ENCODE measurements at places on chromosomes 1 and 21.

DNA sequence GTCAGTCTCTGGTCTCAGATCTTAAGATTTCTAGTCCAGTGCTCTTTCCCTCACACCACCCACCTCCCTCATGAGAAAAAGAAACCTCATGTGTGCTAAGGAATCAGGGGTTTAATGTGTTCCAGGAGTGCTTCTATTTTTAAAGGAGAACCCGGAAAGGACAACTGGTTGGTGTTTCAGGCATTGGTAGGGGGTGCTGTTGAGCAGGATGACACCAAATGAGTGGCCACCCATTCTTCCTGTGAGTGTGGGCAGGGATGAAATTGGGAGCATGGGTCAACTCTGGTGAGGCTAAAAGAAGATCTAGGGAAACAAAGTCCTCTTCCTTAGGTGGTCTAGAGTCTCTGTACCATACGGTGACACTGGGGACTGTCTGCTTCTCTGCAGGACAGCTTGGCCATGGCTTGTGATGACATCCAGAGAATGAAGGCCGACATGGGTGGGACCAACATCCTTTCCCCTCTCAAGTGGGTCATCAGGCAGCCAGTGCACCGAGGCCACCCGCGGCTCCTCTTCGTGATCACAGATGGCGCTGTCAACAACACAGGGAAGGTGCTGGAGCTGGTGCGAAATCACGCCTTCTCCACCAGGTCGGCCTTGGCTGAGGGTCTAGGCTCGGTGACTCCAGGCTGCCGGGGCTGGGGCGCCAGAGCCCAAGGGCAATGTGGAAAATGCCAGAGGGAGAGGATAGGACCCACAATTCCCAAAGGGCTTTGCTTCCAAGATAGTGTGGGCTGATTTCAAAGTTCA is 39.3 kb downstream of the VWA5B1 start:
- DNase-seq = no peak

DNA sequence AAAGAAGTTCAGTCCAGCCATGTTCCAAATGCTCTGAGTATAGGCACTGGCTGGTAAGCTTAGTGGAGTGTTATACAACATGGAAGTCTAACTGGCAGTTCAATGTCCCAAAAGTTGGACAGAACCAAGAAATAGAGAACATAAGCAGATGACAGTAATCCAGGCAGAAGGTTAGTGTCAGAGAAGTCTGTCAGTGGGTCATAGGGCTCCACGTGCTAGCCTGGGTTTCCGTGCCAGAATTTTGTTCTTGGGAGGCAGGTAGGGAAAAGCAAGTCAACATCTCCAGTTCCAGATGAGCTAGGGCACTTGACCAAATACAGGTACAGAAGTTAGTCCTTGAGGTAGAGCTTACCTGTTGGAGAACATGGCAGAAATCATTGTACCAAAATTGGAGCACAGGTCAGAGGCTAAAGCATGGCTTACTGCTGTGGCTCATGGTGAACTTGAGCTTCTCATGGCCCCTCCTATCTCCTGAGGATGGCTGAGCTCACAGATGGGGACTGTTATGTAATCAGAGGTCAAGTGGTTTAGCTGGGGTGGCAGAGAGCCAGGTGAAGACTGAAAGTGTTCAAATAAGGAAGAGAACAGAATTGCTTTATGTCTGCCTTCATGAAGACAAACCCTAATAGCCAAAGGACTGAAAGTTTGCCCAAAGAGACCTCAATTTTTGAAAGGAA is 170.8 kb downstream of the NFIA start:
- DNase-seq = no peak

DNA sequence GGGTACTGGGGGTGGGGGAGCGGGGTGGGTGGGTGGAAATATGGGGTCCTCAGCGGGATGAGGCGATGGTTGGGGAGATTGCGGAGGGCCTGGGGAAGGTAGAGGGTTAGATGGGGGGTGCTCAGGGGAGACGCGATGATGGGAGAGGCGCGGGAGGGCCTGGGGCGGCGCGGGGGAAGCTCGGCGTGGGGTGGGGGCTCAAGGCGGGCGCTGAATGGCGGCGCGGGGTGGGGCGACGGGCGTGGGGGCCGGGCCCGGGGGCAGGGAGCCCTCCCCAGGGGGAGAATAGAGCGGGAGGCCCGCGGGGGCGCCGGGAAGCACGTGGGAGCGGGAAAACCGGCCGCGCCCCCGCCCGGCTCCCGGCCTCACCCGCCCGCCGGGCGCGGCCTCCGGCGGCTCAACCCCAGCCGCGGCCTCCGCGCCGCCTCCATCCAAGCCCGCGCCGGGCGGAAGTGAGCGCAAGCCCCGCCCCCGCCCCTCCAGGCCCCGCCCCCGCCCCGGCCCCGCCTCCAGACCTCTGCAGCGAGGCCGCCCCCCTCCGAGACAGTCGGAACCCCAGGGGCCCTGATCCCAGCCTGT is at the start of gene FAAP20:
Gene FAAP20 (minus strand): TSS at position 454 of the 579 bp plus-strand sequence. CDS start 23 bp downstream, at position 431.
- DNase-seq = no peak

DNA sequence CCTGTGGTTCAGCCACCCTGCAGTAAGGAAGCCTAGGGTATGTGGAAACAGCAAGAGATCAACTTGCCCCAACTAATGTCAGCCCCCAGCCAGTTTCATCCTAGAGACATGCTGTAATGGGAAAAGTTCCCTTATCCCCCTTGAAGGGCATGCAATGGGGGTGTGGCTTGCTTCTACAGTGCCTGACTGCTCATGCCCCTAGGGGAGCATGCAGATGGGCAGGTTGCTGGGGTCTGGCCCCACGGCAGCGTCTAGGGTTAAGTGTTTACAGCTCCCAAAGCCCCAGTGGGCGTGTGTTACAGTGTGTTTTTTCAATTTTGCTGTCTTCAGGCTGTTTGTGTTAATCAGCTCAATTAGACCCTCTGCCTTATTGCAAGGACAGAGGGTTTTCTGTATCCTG is 1105.9 kb downstream of the AMY1C start:
- peak; percentile 8 for DNase-seq

GRCh38 chr1:164803366-164803765 is 244.4 kb downstream of the PBX1 start:
- DNase-seq = no peak

DNA sequence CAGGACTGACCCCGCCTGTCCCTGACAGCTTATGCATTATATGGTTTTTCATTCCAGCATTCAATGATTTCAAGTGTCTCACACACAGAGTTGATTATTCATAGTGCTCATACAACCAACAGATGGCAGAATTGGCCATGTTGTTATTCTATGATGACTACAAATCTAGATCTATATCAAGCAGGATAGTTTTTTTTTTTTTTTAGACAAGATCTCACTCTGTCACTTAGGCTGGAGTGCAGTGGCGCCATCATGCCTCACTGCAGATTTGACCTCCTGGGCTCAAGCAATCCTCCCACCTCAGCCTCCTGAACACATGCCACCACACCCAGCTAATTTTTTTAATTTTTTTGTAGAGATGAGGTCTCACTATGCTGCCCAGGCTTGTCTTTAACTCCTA is 40.1 kb upstream of the LRRC8D start:
- DNase-seq = no peak

DNA sequence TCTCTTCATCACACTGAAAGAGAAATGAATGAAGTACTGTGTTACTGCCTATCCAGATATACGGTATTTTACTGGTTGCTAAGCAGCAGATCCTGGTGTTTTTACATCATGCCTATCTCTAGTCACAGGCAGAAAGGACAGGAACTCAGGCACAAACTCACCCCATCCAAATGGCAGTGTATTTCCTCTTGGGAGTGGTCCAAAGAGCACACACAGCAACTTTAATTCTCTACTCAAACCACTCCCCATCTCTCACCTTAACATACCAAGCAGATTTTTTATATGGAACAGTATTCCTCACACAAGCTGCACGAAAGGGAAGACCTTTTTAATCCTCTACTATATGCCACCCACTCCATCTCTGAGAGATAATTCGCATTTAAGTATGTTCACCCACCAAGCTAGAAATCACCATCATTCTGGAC is 27.3 kb downstream of the EIF4G3 start:
- DNase-seq = no peak

- DNase-seq = peak; percentile 58
Measured at GRCh38 chr1:232578651-232579195, 51.2 kb downstream of the SIPA1L2 start.

GRCh38 chr1:240337781-240338180 is 246.1 kb downstream of the FMN2 start:
- no peak for DNase-seq

GRCh38 chr1:235297579-235297978 is 30.4 kb downstream of the ARID4B start:
- no peak for DNase-seq

DNA sequence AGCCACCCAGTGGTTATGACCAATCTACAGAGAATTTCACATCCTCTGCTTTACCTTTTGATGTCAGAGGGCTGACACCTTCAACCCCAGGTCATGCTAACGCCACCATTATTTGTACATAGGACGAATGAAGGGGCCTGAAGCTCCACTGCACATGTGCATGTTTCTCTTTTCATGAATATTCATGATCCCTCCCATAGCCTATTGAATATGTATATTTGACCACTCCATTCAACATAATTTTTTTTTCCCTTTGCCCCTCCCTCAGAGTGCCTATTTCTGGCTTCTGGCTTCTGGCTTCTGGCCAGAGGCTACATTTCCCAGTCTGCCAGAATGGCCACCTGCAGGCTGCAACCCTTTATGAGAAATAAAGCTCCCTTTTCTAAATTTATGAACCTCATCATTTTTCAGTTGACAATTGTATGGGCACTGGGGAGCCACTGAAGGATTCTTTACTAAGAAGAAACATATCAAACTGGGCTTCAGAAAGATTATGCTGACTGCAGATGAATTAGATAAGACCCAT is 406.7 kb downstream of the SIPA1L2 start:
- DNase-seq = no peak

DNA sequence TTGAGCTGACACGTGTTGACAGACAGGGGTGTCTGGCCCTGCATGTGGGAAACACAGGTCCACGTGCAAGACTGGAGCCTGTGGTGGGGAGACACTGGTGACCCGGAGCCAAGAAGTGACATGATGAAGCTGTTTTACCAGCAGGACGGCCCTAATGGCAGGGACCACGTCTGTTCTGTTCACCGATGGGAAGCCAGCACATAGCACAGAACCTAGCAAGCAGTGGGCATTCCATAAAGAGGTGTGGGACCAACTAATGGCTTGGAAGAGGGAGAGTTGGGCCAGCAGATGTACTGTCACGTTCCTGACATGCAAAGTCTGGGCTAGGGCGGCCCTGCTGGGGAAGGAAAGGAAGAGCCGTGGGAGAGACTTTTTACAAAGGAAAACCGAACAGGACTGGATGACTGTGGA is 15.3 kb downstream of the NAV1 start:
- DNase-seq = no peak

GRCh38 chr1:211648336-211648735 is 27.1 kb downstream of the NEK2 start:
- DNase-seq = no peak

DNA sequence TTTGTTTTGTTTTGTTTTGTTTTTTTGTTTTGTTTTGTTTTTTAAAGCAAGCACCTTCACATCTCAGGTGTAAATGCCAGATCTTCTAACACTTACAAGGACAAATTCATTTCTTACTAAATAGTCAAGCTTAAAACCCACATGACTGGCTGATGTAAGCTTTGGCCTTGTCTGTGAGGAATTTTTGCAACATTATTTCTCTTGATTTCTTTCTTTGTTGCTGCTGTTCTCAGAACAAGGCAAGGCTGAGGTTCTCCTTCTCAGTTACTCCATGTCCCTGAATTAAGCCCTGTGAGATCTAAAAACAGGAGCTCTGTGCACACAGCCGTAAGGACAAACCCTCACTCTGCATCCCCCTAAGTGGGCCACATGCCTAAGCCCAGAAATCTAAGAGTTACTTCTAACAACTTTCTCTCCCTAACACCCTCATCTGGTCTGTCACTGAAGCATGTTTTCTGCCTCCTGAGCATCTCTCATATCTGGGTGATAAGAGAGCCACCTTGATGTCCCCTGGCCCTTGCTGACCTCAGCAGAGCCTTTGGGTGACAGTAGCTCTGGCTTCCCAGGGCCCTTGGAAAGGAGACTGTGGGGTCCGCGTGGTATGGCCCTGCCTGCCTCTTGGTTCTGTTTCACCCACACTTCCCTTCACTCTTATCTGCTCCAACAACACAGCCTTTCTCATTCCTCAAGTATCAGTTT is 81.2 kb upstream of the HOOK1 start:
- no peak for DNase-seq

DNA sequence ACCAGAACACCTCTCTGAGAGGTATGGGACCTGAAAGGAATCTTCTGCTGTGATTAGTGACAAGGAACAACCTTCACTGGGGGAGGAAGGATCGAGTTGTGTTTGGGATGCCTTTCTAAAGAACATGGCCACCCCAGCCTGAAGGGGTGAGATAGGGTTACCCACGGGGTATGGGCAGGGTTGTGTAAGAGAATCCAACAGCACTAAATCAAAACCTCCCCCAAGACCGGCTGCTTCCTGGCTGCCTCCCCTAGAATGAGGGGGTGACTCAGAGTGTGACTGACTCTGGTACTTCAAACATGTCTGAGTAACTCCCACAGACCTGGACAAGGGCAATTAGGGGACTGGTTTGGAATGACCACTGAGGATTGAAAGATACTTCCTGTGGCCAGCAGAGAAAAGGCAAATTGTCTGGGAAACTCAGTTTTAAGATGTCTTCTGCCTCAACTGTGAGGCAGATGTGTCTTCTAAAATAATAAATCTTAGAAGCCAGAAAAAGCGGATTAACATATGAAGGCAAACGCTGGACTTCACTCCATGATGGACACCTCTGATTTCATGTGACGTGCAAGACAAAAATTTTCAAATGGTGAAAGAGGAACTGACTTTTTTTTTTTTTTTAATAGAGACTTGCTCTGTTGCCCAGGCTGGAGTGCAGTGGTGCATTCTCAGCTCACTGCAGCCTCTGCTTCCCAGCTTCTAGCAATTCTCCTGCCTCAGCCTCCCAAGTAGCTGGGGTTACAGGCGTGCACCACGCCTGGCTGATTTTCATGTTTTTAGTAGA is 6.7 kb upstream of the PTPN14 start:
- DNase-seq = no peak

DNA sequence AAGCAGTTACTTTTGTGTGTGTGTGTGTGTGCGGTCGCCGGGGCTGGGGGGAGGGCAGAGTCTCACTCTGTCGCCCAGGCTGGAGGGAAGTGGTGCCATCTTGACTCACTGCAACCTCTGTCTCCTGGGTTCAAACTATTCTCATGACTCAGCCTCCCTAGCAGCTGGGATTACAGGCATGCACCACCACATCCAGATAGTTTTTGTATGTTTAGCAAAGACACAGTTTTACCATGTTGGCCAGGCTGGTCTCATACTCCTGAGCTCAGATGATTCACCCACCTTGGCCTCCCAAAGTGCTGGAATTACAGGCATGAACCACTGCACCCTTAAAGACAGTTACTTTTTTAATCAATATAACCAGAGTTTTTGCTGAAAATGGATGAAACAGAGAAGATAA is 207.0 kb downstream of the PTPRC start:
- no peak for DNase-seq

- DNase-seq = no peak
Measured at GRCh38 chr1:69523461-69523860, 44.3 kb upstream of the LRRC7 start.

GRCh38 chr1:170789063-170789462 is 125.1 kb downstream of the PRRX1 start:
- no peak for DNase-seq

Measured in ELF-1 (cell line).